ENCODE measurements at places on chromosomes 5 and 9.

- no peak for DNase-seq
These were observed 199.7 kb downstream of the ROR2 start for GRCh38 chr9:91750343-91750742.

DNA sequence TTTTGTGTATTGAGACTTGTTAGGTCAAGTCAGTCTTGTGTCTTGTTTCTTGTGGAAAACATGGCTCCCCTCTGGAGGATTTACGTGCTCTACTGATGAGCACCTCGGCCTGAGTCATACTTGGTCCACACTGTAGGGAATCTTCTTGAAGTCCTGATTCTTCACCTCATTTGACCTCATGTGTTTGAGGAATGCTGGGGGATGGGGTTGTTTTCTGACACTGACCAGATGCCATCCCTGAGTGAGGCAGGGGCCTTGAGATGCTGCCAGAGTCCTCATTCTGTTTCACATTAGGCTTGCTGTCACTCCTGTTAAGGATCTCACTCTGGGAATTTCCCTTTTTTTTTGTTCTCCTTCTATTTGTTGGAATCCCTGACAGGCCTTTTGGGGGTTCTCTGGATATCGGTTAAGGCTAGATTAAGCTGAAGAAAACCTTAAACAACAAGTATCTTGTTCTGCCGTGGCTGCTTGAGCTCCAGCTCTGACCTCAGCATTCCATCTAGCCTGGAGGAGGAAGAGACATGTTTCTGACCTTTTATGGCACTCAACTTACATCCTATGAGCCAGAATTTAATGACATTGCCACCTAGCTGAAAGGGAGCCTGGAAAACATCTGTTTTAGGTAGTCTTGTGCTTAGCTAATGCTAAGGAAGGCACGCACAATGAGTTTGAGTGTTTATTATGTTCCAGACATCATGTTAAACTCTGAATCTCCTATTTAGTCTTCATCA lies 20.6 kb downstream of the TCOF1 start:
- no peak for DNase-seq

GRCh38 chr5:37757980-37758582 lies 81.8 kb downstream of the GDNF start:
- DNase-seq, result no peak

DNA sequence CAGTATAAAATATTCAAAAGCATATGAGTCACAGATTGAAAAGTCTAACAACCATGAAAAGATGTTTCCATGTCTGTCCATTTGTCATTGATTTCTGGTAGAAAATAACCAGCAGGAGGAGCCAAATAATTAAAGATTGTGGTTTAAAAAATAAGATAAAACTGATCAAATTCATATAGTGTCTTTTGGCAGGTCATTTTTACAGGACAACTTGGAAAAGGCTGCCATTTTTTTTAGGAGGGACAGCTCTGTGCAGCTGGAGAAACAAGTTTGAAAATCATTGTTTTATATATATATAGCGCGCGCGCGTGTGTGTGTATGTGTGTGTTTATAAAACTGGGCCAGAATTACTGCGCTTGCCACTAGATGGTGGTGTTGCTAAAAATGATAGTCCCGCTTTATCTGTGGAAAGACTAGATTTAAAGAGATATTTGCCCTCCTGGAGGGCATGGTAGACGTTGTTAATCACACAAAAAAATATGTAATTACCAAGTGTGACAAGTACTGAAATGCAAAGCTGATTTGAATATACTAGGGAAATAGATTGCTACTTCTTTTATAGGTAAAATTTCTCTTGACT lies 1.3 kb upstream of the TRMO start:
- peak; percentile 76 for DNase-seq

DNA sequence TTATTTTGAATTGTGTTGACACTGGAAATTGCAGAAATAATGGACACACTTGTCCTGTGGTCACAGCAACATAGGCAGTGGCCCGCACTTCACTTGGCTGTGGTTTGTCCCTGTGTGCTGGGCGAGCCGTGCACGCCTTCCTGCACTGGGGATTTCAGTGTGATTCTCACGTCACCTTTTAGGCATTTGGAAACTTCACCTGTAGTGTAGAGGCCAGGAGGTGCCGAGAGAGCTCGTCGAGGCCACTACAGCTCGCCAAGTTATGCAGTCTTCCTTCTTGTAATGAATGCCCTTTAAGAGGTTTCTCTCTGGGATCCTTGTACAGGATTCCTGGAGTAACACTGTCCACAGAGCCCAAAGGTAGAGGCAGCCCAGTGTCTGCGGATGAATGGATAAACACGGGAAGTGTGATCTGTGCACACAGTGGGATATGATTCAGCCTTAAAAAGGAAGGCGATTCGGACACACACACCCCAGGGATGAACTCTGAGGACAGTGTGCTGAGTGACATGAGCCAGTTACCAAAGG lies 14.7 kb downstream of the TRAF2 start:
- DNase-seq, result no peak

DNA sequence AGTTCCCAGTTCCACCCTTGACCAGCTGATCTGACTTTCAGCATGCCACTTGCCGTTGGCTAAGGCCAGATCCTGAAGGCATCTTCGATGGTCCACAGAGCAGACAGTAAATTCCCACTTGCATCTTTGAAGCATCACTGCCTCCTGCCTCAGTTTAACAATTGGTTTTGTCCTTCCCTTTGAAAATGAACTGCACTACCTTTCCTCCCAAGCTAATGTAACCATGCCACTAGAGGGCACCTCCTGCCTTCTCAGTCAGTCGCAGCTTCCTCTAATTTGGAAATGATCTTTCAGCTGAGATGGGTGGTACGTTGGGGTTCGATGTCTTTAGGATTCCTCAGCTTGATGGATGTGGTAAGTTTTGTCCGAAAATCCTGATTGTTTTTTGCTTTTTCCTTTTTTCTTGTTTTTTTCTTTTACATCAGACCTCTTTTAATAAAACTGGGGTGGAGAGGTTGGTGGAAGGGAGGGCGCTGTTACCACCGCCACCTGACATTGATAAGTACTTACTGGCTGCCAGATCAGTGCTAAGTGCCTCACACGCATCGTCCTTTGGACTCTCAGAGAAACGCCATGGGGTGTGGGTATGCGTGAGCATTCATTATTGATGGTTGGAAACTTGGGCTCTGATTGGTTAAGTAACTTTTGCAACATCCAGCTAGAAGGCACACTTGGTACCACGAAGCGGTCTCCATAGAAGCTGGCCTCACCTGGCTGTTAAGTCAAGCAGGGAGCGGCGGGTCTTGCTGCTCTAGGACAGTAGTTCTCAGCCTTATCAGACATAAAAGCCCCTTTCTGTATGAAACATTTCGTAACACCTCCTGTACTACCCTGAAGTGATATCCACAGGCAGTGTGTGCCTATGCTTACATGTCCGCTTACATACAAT lies 16.9 kb downstream of the PTTG1 start:
- peak; percentile 44 for DNase-seq

DNA sequence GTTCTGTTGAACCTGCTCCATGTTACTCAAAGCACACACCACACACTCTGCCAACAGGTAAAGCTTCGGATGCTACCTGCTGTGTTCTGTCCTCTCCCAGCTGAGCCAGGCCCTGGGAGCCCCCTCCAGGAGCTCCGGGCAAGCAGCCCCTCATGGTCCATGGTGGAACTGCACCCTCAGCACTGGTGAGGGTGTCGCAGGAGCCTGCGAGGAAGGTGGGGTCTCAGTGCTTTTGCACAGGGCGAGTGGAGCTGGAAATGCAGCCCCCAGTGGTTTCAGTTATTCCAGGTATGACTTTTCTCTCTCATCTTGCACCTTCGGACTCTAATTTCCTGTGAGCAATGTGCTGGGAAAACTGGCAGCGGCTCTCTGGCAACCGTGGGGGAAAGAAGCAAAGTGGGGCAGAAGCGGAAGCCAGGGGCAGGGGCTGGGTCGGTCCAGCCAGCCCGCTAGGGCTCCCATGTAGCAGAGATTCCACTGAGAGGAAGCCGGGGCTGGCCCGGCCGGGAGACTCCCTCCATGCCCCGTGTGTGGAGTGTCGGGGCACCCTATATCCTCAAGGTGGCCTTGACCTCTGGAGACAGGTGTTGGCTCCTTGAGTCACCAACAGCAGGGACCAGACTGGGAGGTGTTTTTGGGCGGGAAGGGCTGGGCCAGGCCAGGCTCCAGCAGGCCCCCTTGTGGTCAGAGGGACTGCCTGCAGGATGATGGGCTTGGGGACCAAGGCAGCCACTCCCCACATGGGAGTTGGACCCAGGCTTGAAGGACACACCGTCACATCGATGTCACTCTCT lies 75.6 kb upstream of the PRSS3 start:
- peak; percentile 45 for DNase-seq

GRCh38 chr5:33843579-33843978 lies 48.2 kb downstream of the ADAMTS12 start:
- DNase-seq, result no peak

DNA sequence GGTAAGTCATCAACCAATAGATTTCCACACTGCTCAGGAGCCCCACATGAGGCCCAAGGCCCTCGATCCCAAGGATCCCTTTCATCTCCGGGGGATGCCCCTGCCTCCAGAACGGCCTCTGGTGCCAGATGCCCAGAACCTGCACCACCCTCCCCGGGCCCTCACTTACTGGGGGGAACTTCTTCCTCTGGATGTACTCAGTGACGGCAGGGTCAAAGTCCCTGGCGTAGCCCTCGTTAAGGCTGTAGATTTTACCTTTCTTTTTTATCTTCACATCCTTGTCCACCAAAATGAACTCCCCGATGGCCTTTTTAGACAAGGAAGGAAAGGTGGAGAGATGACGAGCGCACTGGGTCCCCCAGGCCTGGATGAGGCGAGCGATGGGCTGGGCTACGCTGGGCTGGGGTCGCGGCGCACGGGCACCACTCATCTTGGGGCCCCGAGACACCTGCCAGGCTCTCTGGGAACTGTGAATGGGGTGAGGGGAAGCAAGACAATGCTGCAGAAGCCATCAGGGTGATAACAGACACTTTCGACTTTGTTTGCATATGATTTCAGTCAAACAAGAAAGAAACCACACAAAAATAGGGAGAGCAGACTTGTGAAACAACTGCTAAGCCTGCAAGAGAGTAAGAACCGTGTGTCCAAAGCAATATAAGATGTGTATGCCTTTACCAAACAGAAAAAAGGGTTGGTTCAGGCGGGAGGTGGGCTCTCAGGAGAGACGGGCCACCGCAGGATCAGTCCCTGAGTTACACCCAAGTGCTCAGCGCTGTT lies 13.2 kb upstream of the FBP2 start:
- no peak for DNase-seq

DNA sequence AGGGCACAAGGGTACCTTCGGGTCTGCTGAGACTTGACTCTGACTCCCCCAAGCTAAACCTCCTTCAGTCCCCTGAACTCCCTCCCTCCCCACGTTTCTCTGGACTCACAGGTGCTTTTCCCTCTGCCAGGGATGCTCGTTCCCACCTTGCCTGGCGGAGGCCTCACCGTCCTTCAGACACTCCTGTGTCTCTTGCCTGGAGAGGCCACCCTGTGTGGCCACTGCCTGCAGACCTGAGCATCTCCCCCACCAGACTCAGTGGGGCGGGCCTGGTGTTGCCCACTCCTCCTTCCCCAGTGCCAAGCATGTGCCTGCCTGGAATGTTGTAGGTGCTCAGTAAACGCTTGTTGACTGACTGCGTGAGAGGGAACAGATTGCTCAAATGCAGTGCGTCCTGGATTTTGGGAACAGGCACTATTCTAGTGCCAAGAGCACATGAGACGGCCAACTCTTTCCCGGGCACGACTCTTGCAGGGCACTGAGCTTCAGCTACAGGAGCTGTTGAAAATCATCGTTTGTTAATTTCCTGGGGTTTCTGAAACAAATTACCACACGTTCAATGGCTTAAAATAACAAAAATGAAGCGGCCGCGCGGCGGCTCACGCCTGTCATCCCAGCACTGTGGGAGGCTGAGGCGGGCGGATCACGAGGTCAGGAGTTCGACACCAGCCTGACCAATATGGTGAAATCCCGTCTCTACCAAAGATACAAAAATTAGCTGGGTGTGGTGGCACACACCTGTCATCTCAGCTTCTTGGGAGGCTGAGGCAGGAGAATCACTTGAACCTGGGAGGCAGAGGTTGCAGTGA lies 71.0 kb upstream of the BARHL1 start:
- no peak for DNase-seq

DNA sequence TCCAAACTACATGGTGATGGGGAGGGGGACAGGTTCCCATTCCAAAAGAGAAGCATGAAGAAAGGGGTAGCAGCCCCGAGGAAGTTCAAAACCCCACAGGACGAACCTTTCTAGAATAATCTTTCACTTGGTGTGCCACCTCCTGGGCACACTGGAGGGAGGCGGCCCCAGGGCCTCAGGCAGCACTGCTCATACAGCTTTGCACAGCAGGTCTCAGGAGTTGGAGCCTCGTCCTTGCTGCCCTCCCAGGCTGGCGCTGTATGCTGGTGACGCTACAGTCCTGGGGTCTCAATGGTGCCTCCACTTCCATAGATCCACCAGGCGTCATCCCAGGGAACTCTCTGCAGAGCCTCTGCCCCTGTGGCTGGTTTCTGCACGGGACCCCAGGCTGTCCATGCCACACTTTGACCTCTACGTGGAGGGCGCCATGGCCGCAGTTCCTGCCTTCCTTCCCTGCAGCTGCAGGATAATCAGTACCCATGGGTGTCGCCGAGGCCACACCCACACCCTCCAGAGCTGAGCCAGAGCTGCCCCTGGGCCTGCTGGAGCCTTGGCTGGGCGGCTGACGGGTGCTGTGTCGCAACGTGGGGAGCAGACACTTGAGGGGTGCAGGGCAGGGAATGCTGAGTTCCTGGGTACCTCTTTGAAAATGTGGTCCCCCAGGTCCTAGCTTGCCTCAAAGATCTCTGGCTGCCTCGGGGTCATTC lies 95.3 kb downstream of the COL5A1 start:
- no peak for DNase-seq

GRCh38 chr5:66898241-66898995 lies 298.2 kb downstream of the CD180 start:
- no peak for DNase-seq

All from activated CD8-positive, alpha-beta memory T cell treated with anti-CD3 and anti-CD28 coated beads, Interleukin-2, amount 50 U/mL, for 4 hours (primary cell).